ENCODE measurements at places on chromosomes 6 and 20.

DNA sequence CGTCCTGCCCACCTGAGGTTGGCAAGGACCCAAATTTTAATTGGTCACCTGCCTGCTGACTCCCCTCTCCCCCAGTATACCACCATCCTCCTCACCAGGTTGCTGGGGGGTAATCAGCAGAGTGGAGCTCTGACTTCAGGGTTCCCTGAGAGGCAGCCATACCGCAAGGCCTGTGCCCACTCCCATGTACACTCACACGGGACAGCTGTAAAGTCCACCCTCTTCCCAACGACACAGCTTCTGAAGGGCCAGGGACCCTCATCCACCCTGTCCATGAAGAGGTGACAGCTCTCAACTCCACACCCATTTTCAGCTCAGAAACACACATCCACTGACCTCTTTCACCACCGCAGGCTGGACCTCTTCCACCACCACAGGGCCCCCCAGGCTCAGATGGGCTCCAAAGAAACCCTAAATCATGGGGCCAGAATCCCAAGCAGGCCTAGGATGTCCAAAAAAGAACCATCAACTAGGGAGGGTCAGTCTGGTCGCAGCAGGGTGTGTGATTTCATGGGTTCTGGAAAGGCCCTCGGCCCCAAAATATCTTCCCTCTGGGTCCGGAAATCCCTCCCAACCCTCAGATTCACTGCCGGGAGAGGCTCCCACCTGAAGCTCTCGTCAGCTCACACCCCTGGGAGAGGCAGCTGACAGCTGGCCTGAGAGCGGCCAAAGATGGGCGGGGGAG is 30.0 kb downstream of the TFEB start:
- DNase-seq: no peak

GRCh38 chr20:57391439-57392301 is 474 bp downstream of the RBM38 start:
- no peak for DNase-seq

GRCh38 chr6:150322466-150322871 is 46.3 kb upstream of the IYD start:
- DNase-seq: no peak

DNA sequence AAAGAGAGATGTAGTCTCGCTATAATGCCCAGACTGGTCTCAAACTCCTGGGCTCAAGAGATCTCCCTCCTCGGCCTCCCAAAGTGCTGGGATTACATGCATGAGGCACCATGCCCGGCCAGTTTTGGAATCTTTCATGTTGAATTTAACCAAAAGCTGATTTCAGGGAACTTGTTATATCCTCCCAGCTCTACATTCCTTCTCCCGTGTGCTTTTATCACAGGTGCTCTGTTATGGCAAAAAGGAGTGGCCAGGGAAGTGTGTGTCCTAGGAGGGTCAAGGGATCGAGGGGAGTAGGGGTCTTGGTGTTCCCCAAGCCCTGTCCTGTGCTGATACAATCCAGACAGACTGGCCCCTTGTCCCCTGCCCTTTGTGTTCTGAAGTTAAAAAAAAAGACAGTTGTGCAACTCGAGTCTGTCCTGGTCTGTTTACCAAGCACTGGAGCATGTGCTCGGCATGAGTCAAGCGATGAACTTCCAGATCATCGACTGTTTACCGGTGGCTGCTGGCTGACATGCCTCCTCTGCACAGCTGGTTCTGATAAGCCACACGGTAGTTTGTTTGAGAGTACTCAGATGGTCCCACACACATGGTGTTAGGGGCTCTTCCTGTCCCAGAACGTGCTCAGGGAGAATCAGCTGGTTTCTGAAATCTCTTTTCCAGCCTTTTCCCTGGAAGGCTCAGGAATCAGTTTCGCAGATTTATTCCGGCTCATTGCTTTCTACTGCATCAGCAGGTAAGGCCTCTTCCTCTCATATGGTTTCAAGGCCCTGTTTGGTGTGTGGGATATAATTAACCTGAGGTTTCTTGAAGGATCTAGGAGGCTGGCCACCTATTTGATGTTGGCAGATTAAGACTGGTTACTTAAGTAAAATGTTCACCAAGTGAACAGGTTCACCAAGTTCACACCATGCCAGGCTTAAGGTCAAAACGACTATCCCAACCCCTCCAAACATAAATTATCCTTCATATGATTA is 52.6 kb upstream of the NAA20 start:
- no peak for DNase-seq

DNA sequence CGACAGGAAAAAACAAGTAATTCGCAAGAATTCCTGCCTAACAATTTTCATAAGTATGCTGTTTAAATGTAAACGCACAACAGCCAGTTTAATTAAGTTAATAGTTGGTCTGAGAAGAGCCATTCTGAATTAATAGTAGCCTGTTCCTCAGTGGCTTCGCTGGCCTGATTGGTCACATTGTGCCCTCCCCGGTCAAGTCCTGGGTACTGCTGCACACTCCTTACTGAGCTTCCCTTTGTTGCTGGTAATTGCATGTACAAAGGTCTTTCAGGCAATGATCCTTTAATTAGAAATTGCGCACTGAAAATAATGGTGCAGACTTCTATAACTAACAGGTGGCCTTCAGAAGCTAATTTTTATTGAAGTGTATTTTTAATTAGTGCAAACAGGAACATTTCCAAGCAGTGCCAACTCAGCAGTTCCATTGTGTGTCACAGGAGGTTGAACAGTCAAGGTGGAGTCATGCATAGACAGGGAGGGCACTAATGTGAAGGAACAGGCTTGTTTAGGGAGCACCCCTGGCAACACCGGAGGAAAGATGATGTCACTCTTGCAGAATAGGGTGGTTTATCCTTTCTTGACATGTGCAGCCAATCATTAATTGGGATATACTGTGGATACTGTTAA is 92.6 kb upstream of the SLC22A23 start:
- peak; percentile 87 for DNase-seq

- no peak for DNase-seq
These were observed 567.7 kb downstream of the ADGRB3 start for GRCh38 chr6:69202768-69203167.

DNA sequence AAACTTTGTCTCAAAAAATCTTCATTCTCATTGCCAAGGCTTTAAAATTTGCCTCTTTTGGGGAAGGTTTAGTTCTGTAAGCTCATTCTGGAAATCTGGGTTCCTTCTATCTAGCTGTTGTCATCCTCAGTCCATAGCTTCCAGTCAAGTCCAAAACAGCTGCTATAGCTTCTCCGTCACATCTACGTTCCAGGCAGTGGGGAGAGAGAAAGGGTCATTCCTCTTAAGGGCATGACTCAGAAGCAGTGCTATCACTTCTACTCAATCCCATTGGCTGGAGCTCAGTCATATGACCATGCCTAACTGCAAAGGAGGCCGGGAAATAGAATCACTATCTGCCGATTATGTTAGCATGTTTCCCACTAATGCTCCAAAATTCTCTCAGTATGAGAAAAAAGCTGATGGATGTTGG is 141.4 kb upstream of the PTPN1 start:
- no peak for DNase-seq

GRCh38 chr6:44104481-44105021 is 22.7 kb downstream of the MRPL14 start:
- DNase-seq: no peak

DNA sequence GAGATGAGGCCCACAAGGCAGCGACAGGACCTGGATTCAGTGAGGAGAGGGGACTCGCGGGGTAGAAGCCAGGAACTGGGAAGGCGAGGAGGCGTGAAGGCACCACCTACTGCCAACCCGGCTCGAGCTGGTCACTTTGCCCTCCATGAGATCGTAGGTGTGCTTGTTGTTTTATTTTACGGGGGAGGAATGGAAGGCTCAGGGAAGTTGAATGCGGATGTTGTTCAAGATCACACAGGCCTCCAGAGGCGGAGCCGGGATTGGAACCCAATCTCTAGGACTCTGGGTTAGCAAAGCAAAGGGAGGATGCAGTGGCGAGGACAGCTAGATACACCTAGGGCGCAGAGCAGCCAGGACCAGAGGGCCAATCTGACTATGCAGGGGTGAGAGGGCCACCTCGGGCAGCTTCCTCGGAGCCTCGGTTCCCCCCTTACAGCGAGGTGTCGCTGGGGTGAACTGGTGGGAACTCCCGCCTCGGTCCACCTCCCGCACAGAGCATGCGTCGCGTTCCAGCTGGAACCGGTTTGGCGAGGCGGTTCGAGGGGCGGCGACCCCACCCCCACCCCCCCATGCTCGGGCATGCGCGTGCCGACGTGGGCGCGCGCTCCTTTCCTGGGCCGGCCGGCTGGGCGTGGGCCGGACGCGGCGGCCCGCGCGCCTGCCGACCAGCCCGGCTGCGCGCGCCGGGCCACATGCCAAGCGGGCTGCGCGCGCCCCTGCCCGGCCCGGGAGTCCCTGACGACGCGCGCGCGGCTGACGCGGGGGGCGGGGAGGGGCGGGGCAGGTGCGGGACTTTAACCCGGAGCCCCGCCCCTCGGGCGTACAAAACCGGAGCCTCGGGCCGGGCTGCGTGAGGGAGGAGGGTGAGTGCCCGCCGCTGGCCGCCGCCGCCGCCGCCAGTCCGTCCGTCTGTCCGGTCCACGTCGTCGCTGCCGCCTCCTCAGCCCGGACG is 80.4 kb upstream of the MYL9 start:
- DNase-seq: peak; percentile 58

GRCh38 chr6:151330130-151330696 is 61.1 kb downstream of the ZBTB2 start:
- DNase-seq: no peak

GRCh38 chr6:17268114-17268513 is 13.0 kb upstream of the RBM24 start:
- DNase-seq: no peak

DNA sequence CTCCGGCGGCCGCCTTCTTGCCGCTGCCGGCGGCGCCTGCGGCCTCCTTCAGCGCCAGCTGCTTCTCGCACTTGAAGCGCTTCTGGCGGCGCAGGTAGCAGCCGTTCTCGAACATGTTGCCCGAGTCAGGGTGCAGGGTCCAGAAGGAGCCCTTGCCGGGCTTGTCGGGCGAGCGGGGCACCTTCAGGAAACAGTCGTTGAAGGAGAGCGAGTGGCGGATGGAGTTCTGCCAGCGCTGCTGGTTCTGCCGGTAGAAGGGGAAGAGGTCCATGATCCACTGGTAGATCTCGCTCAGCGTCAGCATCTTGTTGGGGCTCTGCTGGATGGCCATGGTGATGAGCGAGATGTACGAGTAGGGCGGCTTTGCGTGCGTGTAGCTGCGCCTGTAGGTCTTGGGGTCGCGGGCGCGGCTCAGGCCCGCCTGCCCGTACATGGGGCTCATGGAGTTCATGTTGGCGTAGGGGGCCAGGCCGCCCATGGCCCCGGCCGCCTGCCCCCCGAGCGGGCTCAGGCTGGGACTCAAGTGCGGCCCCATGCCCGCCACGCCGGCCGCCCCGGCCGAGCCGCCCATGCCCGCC is 1.9 kb downstream of the FOXA2 start:
- no peak for DNase-seq

DNA sequence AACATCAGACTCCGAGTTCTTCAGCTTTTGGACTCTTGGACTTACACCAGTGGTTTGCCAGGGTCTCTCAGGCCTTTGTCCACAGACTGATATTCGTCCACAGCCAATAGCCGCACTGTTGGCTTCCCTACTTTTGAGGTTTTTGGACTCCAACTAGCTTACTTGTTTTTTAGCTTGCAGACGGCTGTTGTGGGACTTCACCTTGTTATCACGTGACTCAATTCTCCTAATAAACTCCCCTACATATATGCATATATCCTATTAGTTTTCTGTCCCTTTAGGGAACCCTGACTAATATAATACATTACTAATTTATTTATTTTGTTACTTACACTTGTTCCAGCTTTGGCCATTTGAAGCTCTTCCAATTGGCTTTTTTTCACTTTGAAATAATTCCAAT is 311.3 kb downstream of the BMP2 start:
- no peak for DNase-seq

DNA sequence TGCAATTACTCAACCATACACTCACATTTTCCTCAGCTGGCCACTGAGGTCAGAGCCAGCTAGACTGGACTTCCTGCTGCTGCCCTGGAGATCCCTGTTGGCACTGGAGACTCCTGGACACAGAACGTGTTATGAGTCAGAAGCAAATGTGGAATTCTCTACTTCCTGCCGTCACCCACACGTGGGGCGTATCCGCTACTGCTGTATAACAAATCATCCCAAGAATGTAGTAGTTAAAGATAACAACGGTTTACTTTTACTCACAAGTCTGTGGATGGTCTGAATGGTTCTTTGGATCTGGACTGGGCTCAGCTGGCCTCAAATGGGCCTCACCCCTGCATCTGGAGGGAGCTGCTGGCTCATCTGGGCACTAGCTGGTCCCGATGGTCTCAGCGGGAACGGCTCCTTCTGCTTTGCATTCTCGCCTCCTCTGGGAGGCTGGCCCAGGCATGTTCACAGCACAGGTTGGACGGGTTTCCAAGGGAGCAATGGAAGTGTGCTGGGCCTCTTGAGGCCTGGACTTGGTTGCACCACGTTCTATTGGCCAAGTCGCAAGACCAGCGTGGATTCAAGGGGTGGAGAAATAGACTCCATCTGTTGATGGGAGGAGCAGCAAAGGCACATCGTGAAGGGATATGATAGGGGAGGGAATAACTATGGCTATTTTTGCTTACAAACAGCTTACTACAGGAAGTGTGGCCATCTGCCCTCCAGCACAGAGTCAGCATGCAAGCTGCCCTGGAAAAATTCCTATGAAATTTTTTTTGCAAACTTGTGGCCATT is 118.5 kb downstream of the SNX5 start:
- no peak for DNase-seq

- no peak for DNase-seq
These were observed 38.0 kb downstream of the CD164 start for GRCh38 chr6:109344226-109344625.

DNA sequence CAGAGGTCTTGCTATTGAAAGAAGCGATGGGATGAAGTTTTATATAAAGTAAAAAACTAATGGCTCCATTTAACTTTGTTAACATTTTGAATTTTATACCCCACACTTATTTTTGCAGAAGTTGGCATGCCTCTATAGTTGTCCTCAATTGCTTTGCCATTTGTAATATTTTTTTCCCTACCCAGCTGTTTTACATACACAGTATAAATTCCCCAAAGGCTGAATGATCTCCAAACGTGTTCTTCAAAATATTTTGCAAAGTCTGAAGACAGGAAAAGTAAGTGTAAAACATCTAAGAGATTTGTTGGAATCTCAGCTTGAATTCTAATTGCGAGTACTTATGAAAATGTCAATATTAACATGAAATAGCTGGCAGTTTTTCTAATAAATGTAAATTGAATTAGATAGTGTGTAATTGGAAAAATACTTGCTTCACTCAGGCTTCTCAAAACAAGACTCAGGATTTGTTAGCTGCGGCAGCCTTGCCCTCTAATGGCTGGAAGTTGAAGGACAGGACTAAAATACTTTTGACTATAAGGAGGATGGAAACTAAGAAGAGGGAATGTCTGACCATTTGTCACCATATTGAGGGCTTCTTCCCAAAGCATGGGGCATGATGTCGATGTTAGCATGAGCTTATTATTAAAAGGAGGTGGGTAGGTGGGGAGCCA is 226.8 kb downstream of the UST start:
- no peak for DNase-seq
